Esophagus squamous epithelium (tissue), 5 donors: ENCODE measurements at places on chromosomes 11 and 22. TPM values are rescaled to one million over a fixed set of nuclear protein-coding genes. Genes with fewer than 3 reads are reported as not detected.

Gene MRPL49
- 68.1 TPM for total RNA-seq

Gene CNTN5
- total RNA-seq: not detected

Gene RFPL1
- total RNA-seq: not detected

Gene PANX3
- not detected for total RNA-seq

Gene ZNF214
- 0.40 TPM for total RNA-seq

Gene EHF
- 281 TPM for total RNA-seq

Gene TMEM191B
- 0.12 TPM for total RNA-seq

Gene KRTAP5-11
- not detected for total RNA-seq

Gene OR8H1
- not detected for total RNA-seq

Gene OR51B4
- total RNA-seq: not detected

Gene NAALAD2
- 0.44 TPM for total RNA-seq

Gene FAT3
- 0.22 TPM for total RNA-seq

Gene KRTAP5-9
- not detected for total RNA-seq

Gene SLC7A4
- 2.5 TPM for total RNA-seq

Gene NOX4
- not detected for total RNA-seq

Gene PGA5
- 0.22 TPM for total RNA-seq

Gene TTC12
- total RNA-seq: 13.9 TPM

Gene TBC1D10A
- 47.8 TPM for total RNA-seq

Gene RASGRP2
- total RNA-seq: 4.0 TPM

Gene CDHR5
- not detected for total RNA-seq

Gene NDUFS3
- total RNA-seq: 65.5 TPM

Gene SYNGR1
- 24.2 TPM for total RNA-seq

Gene RGL4
- not detected for total RNA-seq

Gene ADM2
- under 0.01 TPM for total RNA-seq

Gene AHNAK
- 733 TPM for total RNA-seq

Gene XKR3
- not detected for total RNA-seq

Gene RBX1
- 58.2 TPM for total RNA-seq

Gene PAMR1
- 1.3 TPM for total RNA-seq

Gene MPPED2
- total RNA-seq: 0.79 TPM

Gene TRIM49
- 0.94 TPM for total RNA-seq

Gene NXPE2
- not detected for total RNA-seq

Gene NELL1
- total RNA-seq: not detected

Gene STIP1
- total RNA-seq: 81.6 TPM

Gene SYCE3
- total RNA-seq: 1.8 TPM

Gene HPX
- not detected for total RNA-seq

Gene KCTD14
- total RNA-seq: 7.7 TPM

Gene XRCC6
- total RNA-seq: 199 TPM

Gene TPBGL
- not detected for total RNA-seq

Gene EMID1
- total RNA-seq: not detected

Gene LSP1
- 23.7 TPM for total RNA-seq

Gene POU2AF1
- 1.8 TPM for total RNA-seq

Gene OR8D4
- total RNA-seq: not detected

Gene MPZL3
- total RNA-seq: 44.4 TPM

Gene MRPL17
- 28.0 TPM for total RNA-seq

Gene RIC3
- 2.7 TPM for total RNA-seq

Gene MEN1
- 18.8 TPM for total RNA-seq

Gene HOATZ
- total RNA-seq: not detected

Gene LGALS12
- total RNA-seq: not detected

Gene INTS4
- 21.9 TPM for total RNA-seq

Gene BID
- 32.9 TPM for total RNA-seq

Gene OR4C46
- total RNA-seq: not detected

Gene SCUBE1
- total RNA-seq: 4.0 TPM

Gene THYN1
- total RNA-seq: 34.2 TPM

Gene OVOL1
- 90.9 TPM for total RNA-seq

Gene ASPHD2
- 2.1 TPM for total RNA-seq

Gene DUSP8
- 1.3 TPM for total RNA-seq

Gene OR52D1
- total RNA-seq: not detected
